ENCODE measurements at places on chromosomes 2 and 18.

GRCh38 chr2:157839822-157840221 lies 36.3 kb downstream of the ACVR1 start:
- DNase-seq: no peak

- DNase-seq: no peak
Observed at GRCh38 chr2:20868377-20868776, 45.5 kb upstream of the LDAH start.

DNA sequence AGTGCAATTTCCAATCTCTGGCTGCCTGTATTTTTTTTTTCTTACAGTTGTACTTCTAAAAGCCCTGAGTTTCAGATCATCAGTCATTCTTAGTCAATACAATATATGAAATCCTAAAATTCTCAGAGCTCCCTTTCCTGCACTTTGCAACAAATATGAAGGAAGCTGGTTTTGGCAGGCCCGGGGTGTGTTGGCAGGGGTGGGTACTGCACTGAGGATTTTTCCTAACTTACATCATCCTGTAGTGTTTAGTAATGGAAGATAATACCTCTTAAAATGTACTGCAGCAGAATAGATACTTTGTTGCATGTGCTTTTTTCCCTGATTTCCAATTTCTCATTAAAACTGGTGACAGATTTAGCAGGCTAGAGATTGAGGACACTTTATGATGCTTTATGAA lies 374.6 kb downstream of the PTH2R start:
- no peak for DNase-seq

- no peak for DNase-seq
Observed at GRCh38 chr2:8525582-8526402, 156.1 kb upstream of the ID2 start.

DNA sequence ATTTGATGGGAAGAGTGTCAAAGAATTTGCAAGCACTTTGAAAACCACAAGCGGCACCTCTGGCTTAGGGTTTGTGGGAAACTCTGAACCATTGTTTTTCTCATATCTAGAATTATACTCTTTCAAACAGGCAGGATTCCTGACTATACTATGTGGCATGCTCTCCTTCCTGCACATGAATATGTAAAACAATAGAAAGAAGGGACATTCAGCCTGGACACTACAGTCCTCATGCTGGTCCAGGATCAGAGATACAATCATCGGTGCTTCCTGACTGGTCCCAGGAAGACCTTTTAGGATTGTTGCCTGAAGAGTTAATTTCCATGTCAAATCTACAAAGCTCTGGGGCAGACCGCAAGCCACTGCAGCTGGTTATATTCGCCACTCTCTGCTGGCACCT lies 55.7 kb upstream of the RASGRP3 start:
- DNase-seq: no peak

GRCh38 chr2:102185347-102185746 lies 1.5 kb upstream of the IL1RL2 start:
- peak; percentile 51 for DNase-seq

DNA sequence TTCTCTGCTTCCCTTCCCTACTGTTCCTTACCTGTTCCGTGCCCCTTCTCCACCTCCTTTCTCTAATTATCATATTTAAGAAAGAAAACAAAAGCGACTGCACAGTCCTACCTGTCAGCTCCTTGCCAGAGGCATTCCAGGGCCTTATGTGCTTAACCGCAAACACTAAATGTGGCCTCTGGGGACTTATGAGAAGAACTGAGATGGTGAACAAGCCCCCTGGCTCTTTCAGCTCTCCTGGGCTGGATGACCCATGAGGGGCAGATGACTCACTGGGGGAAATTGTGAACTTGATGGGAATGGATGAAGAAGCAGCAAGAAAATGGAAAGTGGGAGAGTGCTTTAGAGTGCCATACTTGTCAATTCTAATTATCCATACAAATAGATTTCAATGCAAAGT lies 106.3 kb upstream of the LYPD1 start:
- no peak for DNase-seq

DNA sequence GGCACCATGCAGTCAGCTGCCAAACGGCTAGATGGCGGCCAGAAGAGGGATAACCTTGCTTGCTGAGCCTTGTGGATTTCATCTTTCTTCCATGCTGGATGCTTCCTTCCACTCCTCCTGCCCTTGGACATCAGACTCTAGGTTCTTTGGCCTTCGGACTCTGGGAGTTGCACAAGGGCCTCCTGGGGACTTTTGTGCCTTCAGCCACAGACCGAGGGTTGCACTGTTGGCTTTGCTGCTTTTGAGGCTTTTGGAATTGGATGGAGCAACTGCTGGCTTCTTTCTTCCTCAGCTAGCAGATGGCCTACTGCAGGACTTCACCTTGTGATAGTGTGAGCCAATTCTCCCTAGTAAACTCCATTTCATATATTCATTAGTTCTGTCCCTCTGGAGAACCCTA lies 31.0 kb downstream of the STRADB start:
- DNase-seq: no peak

DNA sequence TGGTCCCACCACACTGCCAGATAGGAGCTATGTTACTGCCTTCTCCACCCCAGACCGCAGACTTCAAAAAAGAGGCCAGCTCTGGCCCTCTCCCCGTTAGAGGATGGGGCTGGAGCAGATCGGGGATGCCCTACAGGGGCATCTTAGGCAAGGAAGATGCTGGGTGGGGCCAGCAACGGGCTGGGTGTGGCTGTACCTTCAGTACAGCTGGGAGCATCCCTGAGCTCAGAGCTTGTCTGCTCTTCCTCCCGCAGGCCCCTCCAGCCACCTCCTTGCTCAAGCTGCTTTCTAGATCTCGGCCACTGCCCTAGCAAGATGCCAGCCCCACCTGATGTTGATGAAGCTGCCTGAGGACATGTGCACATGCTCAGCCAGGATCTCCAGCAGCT lies 9.8 kb downstream of the PTPRN start:
- DNase-seq: no peak

DNA sequence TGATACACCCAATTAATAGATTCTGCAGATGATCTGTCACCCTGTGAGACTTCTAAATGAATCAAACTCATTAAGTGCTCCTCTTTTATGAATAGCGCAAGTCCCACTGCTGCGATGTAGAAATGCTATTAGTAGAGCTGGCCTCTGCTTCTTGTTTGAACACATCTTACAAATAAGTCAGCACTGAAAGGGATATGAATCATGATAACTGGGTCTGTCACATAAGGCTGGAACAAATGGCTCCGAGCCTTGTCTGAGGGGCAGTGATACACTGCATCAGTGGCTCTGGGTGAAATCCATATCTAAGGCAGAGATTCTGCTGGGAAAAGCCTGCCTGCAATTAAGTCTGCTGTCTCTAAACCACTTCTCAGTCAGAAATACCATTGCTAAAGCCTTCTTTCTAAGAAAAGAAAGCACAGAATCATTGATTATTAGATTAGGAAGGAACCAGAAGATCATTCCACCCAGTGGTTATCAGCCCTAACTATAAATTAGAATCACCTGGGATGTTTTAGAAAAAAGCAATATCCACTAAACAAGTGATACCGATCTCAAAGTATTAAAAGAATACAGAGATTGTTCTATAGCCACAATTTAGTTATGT lies 75.2 kb downstream of the SLC5A7 start:
- DNase-seq: no peak

- DNase-seq: no peak
Observed at GRCh38 chr18:45670281-45670962, 53.6 kb upstream of the SLC14A1 start.
